Hippocampal formation (tissue), 2 donors: ENCODE measurements at places on chromosomes 5 and 9.

DNA sequence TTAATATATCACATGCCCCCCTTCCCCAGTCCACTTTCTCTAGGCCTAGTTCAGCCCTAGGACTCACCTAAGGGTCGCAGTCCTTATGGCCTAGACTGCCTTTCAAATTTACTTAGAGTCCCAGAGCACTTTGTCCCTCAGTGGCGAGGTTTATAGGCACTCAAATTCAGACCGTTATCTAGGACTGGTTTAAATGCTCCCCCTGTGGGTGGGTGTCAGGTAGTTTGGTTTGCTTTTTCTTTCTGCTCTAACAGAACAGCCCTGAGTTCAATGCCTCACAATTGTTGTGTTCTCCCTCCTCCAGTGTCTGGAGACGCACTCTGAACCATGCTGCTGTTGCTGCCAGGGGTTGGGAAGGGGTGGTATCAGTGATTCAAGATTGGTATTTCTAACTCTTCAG lies 317.1 kb downstream of the MAT2B start:
- no peak for DNase-seq

DNA sequence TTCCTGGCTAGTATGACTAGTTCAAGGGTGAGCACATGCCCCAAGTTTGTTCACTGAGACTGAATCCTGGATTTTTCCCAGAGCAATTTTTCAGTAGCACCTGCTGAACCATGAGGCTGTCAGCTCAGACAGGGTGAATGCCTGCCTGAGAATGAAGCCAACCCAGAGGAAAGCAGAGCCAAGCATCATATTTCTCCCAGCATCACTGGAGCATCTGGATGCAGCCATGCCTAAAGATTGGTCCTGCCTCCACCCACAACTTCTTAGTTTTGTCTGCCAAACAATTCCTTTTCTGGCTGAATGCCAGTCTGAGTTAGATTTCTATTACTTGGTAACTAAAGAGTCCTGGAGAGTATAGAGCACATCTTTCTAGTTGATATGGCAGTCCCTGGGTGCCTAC lies 343.6 kb downstream of the CSNK1G3 start:
- no peak for DNase-seq

- DNase-seq = no peak
Measured at GRCh38 chr9:86902586-86902985, 44.7 kb downstream of the GAS1 start.

DNA sequence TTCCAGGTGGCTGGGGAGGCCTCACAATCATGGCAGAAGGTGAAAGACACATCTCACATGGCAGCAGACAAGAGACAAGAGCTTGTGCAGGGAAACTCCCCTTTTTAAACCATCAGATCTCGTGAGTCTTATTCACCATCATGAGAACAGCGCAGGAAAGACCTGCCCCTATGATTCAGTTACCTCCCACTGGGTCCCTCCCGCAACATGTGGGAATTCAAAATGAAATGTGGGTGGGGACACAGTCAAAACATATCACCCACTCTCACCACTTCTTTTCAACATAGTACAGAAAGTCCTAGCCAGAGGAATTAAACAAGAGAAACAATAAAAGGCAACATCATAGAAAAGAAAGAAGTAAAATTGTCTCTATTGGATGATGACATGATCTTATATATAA lies 223.4 kb upstream of the SLC24A2 start:
- no peak for DNase-seq

DNA sequence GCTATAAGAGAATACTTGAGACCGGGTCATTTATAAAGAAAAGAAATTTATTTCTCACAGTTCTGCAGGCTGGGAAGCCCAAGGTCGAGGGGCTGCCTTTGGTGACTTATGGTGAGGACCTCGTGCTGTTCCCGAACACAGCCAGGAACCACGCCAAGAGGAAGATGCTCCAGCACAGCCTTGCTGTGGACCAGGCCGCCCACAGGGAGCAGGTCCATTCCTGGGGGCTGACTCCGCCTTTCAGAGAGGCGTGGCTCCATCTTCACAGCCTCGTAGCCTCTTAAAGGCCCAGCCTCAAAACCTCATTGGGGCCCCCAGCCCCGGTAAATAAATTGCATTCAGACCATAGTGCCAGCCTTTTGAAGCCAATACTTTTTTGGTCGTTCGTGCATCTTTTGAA lies 93.5 kb upstream of the CACNA1B start:
- DNase-seq = no peak

GRCh38 chr5:98474782-98475181 lies 298.7 kb upstream of the RGMB start:
- no peak for DNase-seq

GRCh38 chr9:82252116-82252515 lies 263.5 kb downstream of the SPATA31D1 start:
- DNase-seq = no peak

DNA sequence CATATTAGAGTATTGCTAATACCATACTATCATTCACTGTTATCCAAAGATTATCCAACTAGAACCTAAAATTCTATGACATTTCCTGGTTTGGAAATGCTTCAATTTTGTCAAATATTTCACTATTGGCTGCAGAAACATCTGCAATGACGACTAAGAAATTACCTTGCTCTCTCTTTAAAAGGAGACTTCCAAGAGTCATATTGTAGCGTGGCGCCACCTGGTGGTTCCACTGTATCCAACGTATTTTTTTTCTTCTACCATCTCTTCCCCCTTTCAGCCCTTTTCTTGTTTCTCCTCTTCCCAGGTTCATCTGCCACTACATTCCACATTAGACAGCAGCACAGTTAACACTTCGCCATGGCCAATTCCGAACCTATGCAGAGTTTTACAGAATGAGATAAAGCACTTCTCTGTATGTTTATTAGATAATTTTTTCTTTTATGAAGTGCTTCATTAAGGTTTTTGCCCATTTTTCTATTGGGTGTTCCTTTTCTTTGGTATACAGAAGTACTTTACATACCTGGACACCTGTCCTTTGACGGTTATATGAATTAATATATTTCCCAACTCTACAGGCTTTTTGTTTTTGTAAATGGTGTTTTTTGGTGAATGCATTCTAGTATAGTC lies 153.5 kb downstream of the CDC42SE2 start:
- peak; percentile 81 for DNase-seq

DNA sequence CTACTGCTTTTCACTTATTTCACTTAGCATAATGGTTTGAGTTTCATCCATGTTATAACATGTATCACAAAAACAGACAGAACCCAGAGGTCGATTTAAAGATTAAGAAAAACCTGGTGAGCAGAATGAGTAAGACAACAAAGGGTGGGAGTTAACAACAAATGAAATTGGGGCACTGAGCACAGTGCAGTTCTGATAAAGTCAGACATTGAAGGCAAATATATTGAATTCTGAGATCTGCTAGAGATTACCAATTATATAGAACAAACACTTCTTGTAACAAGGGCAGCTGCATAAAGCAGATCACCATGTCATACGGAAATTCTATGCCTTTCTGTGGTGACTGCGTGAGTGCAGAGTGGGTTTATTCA lies 517.3 kb upstream of the RORB start:
- DNase-seq = no peak

DNA sequence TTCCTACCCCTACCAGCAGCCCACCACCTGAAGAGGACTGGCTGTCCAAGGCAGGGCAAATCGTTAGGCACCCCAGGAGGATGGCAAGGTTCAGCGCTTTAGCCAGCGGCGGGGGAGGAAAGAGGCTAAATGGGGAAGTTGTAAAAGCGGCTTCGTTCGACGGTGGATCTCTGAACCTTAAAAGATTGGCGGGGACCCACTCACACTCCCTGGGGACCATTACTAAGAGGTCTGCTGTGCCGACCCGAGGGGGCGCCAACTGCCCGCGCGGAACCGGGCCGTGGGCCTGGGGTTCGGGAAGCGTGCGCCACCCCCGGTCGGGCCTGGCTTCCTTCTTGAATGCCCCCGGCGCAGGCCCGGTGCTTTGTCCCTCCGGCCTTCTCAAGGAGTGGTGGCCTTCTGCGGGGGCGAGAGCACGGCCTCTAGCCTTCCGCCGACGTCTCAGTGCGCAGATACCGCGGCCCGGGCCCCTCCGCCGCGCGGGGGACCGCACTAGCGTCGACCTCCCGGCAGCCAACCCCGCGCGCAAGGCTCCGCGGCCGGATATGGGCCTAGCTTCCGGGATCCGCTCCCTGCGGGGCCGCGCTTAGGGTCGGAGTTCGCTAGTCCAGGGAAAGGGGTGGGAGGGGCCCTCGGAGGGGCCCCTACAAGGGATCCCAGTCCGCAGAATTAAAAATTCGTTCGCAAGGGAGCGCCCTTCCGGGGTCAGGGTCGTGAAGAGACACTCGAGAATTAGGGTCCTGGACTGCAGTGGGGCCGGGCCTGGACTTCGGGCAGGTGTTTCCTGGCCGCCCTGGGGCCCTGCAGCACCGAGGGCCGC lies 10.5 kb downstream of the NR2F1-AS1 start:
- DNase-seq = no peak

- DNase-seq = no peak
Measured at GRCh38 chr9:112487799-112488340, 1.2 kb downstream of the KIAA1958 start.

DNA sequence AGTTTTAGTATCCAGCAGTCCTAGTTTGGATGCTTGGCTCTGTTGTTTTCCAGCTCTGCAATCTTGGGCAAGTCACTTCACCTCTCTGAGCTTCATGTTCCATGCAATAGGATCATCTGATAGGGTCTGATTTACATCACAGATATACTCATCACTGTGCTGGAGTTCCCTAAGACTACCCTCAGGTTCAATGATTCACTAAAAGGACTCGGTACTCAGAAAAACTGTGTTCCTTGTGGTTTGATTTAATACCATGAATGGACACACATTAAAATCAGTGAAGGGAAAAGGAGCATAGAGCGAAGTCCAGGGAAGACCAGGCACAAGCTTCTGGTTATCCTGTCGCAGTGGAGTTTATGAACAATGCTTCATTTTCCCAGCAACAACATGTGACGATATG lies 119.9 kb upstream of the EFNA5 start:
- DNase-seq = no peak

DNA sequence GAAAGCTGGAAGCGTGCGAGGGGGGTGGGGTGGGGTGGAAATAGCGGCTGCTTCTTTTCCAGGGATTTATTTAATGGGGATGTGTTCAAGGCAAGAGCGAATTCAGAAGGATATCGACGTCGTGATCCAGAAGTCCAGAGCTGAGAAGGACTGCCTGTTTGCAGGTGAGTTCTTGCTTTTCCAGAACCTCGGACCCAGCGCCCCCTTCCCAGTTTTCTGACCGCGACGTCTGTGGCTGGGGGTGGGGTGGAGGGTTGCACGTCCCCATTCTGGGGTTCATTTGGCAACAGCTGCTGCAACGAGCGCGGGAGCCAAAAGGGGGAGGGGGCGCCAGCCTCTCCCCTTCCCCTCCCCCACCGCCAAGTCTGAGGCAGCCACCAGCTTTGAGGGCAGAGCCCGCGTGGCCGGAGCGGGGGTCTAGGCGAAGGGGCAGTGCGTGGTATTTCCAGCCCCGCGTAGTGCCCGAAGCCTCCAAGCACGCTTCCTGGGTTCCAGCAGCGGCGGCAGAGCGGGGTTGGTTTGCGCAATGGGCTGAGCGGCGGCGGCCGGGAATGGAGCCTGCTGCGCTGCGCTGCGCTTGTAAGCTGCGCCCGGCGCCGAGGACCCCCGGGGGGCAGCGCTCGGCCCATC lies 701 bp downstream of the PARP8 start:
- no peak for DNase-seq

DNA sequence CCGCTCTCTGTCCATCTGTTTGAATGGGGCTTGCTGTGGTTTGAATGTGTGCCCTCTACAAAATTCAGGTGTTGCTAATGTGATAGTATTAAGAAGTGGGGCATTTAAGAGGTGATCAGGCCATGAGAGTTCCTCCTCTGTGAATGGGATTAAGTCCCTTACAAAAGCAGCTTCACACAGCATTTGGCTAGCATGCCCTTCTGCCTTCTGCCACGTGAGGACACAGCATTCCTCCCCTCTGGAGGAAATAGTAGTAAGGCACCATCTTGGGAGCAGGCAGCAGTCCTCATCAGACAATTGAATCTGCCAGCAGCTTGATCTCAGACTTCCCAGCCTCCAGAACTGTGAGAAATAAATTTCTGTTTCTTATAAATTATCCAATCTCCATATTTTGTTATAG lies 540.2 kb downstream of the CSNK1G3 start:
- DNase-seq = no peak

DNA sequence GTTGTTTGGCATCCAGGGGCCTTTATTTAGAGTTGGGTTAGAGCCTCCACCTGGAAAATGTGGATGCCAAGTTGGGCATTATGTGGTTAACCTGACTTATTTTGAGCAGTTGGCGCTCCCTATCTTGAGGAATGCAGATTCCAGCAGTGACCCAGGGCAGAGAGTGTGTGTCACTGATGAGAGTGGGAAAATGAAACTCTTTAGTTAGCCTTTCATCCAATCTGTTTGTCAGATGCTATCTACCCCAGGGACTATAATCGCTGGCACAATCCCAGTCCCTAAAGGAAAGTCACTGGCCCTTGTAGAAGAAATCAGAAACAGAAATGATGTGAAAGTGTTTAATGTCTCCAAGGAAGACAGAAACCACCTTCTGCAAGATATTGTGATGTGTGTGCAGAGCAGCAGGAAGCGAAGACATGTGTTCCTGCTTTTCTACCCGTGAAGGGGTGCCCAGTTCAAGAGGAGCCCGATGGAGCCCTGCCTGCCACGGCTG lies 10.2 kb upstream of the STING1 start:
- no peak for DNase-seq

- DNase-seq = peak; percentile 35
Measured at GRCh38 chr5:150778517-150779396, at the start of gene SMIM3. SMIM3 (plus strand) TSS chr5:150778757; CDS start chr5:150795441, 16,684 bp downstream.

DNA sequence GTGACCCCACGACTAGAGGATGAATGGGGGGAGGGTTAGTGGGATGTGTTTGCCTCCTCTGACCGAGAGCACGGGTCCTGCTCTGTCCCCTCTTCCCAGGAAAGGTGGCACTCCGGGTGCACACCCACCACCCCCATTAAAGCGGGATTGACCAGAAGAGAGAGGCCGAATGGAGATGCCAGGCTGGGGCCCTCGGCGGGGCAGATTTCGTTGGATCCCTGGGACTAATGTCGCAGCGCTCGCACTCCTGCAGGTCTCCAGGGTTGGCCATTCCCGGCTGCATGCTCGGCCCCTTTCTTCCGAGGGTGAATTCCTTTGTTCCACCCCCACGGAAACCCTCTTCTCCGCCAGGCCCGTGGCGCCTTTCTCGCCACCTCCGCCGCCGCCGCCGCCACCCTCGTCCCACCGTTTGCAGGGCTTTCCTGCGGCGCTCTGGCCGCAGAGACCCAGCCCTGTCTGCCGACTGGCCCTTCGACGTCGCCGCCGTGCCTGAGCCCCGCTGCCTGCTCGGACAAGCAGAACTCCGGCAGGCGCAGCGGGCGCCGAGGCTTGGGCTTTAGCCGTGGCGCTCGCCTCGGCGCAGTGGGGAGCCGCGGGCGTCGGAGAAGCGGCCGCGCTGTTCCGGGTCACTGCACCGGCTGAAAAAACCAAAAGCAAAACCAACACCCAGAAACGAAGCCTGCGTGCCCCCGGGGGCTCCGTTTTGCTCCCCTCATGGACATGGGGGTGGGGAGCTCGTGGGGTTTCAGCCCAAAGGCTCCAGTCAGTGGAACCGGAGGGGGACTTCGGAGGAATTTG lies 11.8 kb downstream of the LMX1B start:
- DNase-seq = no peak
